ENCODE measurements at places on chromosomes 1 and 21.

DNA sequence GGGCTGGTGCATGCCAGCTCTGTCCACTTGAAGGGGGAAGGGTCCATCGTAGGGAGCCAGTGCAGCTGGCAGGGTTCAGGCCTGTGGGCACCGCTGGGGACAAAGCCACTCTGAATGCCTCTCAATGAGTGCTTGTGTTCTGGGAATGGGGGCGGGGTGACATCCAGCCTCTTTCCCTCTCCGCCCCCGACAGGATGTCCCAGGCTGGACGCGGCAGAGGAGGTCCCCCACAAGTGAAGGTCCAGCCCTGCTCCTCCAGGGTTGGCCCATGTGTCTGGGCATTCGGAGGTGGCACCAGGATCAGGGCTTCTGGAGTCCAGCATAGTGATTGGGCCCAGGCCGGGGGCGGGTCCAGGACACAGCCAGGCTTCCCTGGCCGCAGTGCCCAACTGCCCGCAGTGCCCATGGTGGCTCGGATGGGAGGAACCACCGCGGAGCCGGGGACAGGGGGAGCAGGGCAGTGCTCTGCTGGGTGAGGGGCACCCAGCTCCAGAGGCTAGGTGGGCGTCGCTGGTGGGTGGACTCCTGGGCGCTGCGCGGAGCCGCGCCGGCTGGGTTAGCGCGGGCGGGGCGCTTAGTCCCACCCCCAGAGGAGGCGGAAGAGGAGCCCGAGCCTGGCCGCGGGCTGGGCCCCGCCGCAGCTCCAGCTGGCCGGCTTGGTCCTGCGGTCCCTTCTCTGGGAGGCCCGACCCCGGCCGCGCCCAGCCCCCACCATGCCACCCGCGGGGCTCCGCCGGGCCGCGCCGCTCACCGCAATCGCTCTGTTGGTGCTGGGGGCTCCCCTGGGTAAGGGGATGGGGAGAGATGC is at the start of gene SHISA4:
SHISA4 (plus strand) TSS at position 617 of the 808 bp plus-strand sequence; CDS start at position 714, 97 bp downstream.
- no peak for DNase-seq

GRCh38 chr1:84505493-84506001 is 639 bp upstream of the SPATA1 start:
- no peak for DNase-seq

DNA sequence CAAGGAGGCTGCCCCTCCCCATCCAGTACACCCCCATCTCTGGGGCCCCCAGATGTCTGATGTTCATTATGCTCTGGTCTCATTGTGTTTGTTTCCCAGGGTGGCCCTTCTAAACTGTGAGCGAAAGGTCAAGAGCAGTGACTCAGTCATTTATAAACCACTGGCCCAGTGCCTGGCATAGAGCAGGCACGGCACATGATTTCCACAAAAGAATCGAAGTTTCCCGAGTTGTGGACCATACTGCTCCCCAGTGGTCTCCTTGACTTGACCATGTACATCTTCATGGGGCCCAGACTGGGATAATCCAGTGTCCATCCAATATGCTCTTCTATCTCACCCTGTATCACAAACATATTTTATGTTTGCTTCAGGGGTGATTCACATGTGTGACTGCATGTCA is 153.3 kb downstream of the NR5A2 start:
- DNase-seq: no peak

DNA sequence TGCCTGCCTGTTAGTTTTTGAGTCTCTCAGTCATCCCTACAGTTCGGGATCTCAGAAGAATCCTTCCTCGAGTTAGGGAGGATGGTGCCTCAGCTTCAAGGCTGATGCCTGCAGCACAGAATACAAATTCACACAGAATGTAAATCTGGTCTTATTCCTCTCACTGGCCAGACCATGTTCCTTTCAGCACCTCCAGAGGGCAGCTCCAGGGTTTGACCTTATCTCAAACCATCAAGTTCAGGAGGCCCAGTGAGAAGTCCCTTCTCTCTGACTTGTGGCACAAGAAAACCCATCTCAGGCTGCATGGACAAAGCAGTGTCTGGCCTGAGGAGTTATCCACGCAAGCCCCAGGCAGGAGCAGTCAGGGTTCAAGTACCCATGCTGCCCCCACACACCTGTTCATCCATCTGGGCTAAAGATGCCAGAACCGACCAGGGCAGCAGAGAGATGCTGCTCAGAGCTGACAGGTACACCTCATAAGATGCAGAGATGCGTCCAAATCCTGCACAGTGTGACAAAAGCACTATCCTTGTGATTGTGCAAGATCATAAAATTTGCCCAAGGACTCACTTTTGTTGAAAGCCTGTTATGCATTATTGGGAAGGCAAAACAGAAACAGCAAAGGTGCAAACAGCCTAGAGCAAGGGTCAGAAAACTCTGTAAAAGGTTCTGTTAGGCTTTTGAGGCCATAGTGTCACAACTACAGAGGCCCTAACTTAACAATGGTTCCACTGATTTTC is 49.8 kb downstream of the BCAR3 start:
- no peak for DNase-seq

GRCh38 chr1:67174716-67175284 is 8.5 kb downstream of the IL23R start:
- no peak for DNase-seq

- DNase-seq: no peak
These were observed 8.4 kb upstream of the SLC37A1 start for GRCh38 chr21:42505090-42505726.

DNA sequence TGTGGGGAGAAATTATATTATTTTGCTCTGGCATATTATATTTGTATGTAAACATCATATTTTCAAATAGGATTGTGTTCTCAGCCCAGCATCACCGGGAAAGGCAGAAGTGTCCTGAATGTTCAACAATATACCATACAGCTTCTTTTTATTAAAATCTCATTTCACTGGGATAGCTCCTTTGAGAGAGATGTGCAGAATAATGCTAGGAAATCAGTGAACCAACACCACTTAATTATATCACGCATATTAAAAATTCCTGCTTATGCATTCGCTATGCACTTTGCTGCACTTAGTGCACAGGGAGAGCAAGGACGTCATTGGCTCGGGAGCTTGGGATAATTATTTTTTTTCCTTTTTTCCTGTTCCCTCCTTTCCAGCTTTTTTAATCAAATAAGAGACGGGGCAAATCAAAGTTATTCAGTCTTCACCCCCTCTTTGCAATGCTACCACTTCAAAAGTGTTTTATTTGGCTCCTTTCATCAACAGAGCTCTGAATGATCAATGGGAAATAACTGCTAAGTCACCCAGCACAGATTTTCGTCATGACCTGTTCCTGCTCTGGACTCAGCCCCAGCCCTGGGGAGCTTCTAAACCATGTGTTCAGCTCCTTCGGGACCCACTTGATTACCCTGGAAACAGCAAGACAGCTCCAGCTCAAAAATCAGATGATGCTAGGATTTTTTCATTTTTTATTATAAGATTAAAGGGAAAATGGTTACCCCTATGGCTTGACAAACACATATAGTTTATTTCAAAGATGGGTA is 165.5 kb upstream of the DUSP10 start:
- no peak for DNase-seq

DNA sequence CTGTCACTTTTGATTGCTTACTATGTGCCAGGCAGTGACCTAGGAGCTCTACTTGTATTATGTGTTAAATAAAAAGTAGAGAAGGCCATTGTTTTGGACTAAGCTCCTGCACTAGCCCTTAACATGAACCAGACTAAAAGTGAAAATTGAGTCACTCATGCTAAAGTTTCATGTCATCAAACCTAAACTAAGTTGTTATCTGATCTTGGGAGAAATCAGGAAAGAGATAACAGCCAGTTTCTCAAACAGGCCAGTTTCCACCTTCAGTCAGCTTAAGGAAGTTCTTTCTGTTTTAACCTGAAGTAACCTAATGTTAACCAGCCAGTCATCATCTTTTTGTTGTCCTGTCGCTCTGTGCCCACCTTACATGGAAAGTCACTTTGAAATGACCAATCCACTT is 102.1 kb upstream of the MARK1 start:
- no peak for DNase-seq

GRCh38 chr1:237115035-237115434 is 73.1 kb downstream of the RYR2 start:
- no peak for DNase-seq

GRCh38 chr1:168116327-168116799 is 20.4 kb downstream of the GPR161 start:
- no peak for DNase-seq

DNA sequence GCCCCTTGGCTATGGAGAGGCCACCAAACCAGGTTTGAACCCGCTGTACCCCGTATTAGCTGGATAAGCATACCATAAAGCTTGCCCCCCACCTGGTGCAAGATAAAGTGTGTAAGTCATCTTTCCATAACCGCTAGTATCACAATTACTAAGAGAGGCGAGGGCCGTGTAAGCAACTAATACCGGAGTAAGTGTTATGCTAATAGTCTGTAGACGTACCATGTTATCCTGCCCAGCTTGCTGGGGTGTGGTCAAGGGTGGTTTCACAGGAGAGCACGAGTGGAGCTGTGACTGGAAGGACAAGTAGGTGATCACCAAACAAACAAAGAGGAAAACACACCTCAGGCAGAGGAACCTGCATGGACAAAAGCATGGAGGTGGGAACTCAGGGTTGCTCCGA is 3.6 kb upstream of the TNFRSF1B start:
- peak; percentile 78 for DNase-seq

DNA sequence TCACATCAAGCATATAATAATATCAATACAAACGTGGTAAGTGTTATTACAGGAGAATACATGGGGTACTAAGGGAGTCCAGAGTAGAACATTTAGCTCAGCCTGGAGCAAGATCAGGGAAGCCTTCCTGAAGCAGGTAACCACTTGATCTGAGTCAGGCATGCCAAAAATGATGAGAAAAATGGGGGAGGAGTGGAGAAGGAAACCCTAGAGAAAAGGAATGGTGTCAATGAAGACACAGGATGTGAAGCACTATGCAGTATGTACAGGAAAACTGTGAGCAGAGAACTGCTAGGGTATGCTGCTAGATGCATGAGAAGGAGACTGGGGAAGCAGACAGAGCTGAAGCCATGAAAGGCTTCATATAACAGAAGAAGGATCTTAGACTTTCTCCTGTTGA is 84.7 kb downstream of the NOTCH2 start:
- DNase-seq: no peak

DNA sequence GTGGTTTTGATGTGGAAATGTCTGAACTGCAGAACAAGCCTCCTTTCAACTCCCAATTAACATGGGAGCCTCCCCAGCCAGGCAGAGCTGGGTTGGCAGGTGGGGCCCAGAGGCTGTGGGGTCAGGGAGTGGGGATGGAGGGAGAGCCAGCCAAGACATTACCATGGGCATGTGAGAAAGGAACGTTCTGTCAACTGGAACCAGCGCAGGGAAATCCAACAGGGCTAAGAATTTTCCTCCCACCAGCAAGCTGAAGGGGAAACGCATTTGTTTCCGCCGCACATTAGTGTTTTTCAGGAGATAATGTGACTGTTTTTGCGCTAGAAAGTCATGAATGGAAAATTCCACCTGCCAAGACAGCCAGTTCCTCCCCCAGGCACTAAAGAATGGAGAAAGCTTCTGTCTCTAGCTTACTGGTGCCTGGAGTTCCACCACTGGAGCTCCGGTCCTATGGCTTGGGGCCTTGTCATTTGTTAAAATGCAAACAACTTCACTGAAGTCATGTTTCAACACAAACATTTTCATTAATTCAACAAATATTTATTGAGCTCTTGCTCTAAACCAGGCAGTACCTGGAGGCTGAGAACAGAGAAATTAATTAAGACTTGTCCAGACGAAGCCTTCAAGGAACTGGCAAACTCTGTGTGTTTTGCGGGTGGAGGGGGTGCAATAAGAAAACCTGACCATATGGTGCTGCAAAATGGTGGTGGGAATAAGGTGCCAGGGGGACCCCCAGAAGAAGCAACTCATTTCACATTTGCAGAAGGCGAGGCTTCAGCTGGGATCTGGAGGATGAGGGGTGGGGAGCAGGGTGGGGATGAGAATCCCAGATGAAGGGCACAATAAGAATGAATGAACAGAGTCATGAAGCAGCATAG is 305.1 kb downstream of the MATN1 start:
- no peak for DNase-seq

DNA sequence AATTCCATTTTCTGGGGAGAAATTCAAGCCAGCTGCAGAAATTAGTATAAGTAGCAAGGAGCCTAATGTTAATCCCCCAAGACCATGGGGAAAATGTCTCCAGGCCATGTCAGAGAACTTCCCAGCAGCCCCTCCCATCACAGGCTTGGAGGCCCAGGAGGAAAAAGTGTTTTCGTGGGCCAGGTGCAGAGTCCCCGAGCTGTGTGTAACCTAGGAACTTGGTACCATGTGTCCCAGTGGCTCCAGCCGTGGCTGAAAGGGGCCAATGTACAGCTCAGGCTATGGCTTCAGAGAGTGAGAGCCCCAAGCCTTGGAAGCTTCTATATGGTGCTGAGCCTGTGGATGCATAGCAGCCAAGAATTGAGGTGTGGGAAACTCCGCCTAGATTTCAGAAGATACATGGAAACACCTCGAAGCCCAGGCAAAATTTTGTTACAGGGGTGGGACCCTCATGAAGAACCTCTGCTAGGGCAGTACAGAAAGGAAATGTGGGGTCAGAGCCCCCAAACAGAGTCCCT is 286.3 kb downstream of the MATN1 start:
- DNase-seq: no peak

- DNase-seq: no peak
These were observed 5.5 kb upstream of the CD84 start for GRCh38 chr1:160584784-160585183.

GRCh38 chr21:46474382-46474781 is 15.7 kb downstream of the DIP2A start:
- DNase-seq: no peak

- DNase-seq: no peak
These were observed 27.2 kb downstream of the HSPG2 start for GRCh38 chr1:21909787-21910503.

- DNase-seq: no peak
These were observed 430 bp downstream of the S100B start for GRCh38 chr21:46604329-46604974.

GRCh38 chr1:216723274-216723780 is at the start of gene ESRRG:
TSS of gene ESRRG (minus strand) at chr1:216723429. CDS start at chr1:216723299, 130 bp downstream.
- DNase-seq: no peak

DNA sequence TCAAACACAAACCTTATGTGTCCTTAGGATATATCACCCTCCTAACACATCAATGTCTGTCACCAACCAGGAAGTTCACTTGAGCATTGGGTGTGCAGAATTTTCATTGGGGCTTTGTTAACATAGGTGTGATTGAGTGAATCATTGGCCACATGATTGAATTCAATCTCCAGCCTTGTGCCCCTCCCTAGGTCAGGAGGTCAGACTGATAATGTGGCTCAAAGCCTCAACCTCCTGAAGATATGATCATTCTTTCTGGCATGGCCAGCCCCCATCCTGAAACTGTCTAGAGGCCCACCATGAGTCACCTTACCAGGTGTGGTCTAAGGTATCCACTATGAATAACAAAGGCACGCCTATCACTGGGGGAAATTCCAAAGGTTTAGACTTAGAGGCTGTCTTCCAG is 90.1 kb downstream of the PKN2 start:
- DNase-seq: no peak

- no peak for DNase-seq
These were observed 35.8 kb downstream of the FMO3 start for GRCh38 chr1:171126504-171126903.

DNA sequence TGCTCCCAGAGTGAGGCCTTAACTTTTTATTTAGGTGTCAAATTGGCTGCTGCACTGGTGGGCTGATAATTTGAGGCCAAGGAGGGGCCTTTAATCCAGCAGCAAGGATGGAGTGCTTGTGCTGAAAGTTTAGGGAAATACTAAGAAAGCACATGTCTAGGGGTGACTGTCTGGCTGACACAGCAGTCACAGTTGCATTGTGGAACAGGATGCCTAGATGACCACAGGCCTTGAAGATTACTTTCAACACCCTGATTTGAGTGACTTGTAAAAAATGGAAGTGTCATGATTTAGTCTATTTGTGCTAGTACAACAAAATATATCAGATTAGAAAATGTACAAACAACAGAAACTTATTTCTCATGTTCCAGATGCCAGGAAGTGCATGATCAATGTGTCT is 57.7 kb downstream of the ZNF697 start:
- no peak for DNase-seq

Data from T-helper 2 cell (primary cell).